ENCODE measurements at places on chromosomes 2 and 18.

DNA sequence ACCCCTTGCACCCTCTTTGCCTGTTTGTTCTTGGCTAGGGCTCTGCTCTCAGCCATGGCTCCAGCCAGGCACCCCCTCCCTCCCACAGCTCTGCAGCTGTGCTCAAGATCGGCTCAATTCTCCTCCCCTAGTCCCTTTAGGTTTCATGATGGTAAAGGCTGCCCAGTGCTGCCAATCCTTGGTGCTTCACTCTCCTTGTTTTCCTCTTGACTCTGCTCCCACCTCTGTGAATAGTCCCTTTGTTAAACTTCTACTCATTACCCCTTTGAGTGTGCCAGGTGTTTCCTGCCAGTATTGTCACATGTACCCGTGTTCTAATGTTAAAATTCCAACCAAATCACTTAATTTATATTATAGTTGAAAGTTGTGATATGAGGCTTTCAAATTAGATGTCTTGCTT, 101.0 kb upstream of the CERS6 start:
- DNase-seq: no peak

- no peak for DNase-seq
These were observed 124.5 kb downstream of the TMEM182 start for GRCh38 chr2:102886216-102886893.

- no peak for DNase-seq
These were observed 37.7 kb downstream of the ANKRD12 start for GRCh38 chr18:9174302-9174701.

- DNase-seq: no peak
These were observed 405.5 kb downstream of the MEIS1 start for GRCh38 chr2:66840321-66841002.

- no peak for DNase-seq
These were observed 34.3 kb upstream of the PXDN start for GRCh38 chr2:1778566-1778965.

GRCh38 chr2:240437861-240438809, 2.7 kb downstream of the GPC1 start:
- DNase-seq: no peak

- no peak for DNase-seq
These were observed 197.3 kb downstream of the PTPRM start for GRCh38 chr18:7764405-7764804.

DNA sequence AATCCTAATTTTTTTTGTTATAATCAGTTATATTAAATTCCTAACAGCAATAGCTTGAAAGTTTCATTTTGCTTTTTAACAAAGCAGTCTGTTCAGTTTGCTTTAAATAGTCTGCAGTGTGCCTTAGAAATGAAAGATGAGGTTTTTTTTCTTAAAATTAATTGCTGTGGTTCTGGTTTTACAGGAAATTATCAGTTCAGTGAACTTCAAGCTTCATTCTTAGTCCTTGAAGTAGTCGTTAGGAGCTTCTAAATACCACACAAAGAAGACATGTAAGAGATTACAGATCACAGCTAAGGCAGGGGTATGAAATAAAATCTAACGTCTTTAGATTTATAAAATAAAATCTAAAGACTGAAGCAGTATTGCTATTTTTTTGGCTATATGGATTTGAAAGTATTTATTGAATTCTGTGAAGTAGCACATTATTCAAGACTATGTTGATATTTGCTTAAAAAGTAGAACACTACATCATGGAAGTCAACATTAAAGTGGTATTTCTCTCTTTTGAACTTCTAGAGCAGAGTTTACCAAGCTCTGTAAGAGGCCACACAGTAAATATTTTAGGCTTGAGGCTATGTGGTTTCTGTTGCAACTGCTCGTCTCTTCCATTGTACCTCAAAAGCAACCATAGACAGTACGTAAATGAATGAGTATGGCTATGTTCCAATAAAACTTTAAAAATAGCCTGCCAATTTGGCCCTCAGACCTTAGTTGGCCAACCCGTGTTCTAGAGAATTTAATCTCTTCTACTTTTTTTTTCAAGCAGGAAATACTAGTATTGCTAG, 81.5 kb upstream of the STON1 start:
- DNase-seq: no peak

DNA sequence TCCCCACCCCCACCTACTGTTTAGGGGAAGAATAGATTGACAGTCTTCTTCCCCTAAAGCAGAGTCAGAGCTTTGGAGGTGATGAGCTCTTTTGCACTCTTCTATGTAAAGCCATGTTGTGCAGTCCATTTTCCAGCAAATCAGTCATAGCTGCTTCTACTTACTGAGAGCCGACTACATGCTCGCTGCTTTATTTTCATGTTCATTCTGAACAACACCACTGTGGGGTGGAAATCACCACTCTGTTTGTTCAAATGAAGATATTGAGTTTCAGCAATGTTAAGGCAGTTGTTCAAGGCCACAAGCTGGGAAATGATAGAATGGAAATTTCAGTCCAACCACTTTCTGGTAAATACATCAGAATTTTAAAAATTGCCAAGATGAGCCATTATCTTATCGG, 88.3 kb downstream of the INSIG2 start:
- no peak for DNase-seq

DNA sequence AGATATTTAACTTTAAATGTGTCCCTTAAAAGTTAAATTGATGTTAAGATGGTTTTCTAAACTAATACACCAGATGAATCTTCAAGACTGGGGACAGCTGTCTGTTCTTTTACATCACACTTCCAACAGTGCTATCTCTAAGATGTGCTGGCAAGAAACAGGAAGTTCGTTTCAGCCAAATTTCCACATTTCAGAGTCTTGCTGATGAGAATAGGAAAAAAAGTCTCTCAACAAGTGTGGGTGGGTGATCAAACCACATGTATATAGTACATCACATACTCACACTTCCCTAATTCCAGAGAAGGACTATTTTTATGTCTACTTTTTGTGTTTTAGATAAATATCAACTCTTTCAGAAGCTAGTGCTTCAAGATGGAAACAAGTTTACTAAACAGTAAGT, 1712.8 kb upstream of the TMEFF2 start:
- no peak for DNase-seq
